Skin of body (tissue), 3 donors: ENCODE measurements at places on chromosomes 12 and 14. TPM values are rescaled to one million over a fixed set of nuclear protein-coding genes. Genes with fewer than 3 reads are reported as not detected.

DNA sequence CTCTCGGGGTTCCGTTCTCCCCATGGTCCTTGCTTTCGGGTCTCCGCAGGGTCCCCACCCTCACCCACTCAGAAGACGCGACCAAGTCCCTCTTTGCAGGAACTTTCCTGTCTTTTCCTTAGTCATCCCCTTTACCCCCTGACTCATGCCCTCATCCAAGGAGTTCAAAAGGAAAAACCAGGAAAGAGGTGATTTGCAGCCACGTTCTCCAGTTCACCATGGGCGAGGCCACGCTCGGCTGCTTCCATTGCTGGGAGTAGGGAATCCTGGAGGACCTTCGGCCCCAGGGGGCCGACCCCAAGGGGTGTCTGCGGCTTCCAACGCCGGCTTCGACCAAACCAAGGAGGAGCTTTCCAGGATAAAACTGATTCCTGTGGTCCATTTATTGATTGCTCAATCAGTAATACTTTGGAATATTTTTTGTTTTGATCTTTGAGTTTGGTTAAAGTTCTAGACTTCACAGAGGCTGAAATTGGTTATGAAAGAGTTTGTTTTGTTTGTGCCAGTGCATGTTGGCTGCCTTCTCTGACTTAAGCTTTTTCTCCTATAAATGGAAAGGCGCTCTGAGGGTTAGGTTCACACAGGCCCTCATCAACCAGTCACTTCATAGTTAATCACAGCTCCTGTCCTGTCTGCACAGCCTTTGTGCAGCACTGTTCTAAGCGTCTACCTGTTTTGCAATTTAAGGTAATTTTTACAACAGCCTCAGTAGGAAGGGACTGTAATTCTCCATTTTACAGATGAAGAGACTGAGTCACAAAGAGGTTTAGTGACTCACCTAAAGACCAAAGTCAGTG is 827 bp downstream of the ALDH2 start:
- DNase-seq: no peak

The TAS2R42 gene
- not detected for total RNA-seq

- DNase-seq: peak; percentile 77
Measured at GRCh38 chr12:27592548-27592947, 68.5 kb downstream of the PPFIBP1 start.

The OR6C3 gene
- not detected for total RNA-seq

DNA sequence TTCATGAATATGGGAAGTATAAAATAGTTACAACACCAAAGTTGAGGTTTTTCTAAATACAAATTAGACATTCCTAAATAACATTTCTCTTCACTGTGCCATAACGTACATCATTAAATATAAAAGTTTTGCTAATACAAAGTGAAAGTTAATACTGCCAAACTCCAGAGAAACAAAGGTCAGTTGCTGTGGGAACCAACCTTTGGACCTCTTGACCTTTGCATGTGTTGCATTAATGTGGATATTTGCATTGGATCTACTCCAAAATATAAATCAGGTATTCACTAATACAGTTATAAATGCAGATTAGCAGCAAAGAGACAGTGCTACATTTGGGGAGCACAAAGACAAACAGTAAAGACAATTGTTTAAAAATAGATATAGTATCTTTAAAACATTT is 366.0 kb upstream of the USP15 start:
- DNase-seq: no peak

DNA sequence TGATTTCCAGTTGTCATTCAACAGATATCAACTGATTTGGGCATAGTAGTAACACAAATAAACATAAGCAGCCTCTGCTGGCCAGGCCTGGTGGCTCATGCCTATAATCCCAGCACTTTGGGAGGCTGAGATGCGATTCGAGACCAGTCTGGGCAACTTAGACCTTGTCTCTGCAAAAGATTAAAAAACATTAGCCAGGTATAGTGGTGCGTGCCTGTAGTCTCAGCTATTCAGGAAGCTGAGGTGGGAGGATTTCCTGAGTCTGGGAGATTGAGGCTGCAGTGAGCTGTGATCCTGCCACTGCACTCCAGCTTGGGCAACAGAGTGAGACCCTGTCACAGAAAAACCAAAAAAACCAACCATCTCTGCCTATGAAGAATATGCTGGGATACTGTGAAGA is 7.1 kb downstream of the METAP2 start:
- no peak for DNase-seq

The PRH1 gene
- total RNA-seq: 46.6 TPM

The NOC4L gene
- 5.4 TPM for total RNA-seq

- peak; percentile 46 for DNase-seq
Measured at GRCh38 chr14:24789378-24789884, 155.4 kb upstream of the GZMB start.
